Fibroblast of skin of right quadriceps (primary cell): ENCODE measurements at places on chromosomes 6 and 20.

- DNase-seq, result no peak
Observed at GRCh38 chr6:16665182-16665581, 96.1 kb downstream of the ATXN1 start.

GRCh38 chr6:44868910-44869309 is 459.2 kb upstream of the RUNX2 start:
- no peak for DNase-seq

GRCh38 chr20:47708953-47709833 is 76.1 kb downstream of the SULF2 start:
- DNase-seq, result no peak

GRCh38 chr6:133577851-133578250 is 311.1 kb upstream of the TCF21 start:
- DNase-seq, result no peak

GRCh38 chr20:18276821-18277220 is 11.5 kb upstream of the ZNF133 start:
- peak; percentile 47 for DNase-seq

- peak; percentile 61 for DNase-seq
Observed at GRCh38 chr6:42511803-42512422, 51.9 kb upstream of the UBR2 start.
